Stimulated activated naive B cell treated with anti-CD40 and anti-IgM and Interleukin-4, amounts not matched to agents 10 μg/mL and 1 μg/mL and 100 μg/mL, for 72 hours (primary cell): ENCODE measurements at places on chromosomes 4 and X.

DNA sequence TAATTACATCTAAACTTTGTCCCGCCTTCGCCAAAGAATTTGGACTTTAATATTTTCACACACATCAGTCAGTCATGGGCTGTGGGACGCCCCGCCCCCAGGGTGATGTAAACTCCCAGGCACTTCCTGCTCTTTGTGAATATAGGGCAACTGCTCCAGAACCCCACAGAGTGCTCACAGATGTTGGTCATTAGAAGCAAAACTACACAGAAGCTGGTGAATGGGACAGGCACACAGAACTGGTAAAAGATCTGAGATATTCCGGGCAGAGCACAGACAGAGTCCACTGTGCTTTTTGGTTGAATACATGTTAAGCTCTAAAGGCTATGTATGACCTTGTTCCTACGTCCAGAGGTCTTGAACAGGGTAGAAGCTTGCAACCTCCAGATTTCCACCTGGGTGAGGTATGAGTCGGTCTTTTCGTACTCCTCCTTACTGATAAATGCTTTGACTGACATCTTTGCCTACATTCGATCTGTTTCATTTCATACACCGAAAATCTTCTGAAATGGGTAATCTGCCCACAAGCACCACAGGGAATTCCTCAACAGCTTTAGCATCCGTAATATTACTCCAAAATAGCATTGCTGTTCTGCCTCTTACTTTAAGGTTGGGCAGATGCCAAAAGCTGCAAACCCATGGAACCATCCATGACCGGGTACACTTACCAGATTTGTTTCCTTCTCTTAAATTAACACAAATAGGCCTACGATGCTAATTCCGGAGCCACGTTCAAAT lies 144.6 kb downstream of the AMELX start:
- DNase-seq, result no peak

- DNase-seq, result no peak
Observed at GRCh38 chr4:41258783-41259182, 2.1 kb downstream of the UCHL1 start.

DNA sequence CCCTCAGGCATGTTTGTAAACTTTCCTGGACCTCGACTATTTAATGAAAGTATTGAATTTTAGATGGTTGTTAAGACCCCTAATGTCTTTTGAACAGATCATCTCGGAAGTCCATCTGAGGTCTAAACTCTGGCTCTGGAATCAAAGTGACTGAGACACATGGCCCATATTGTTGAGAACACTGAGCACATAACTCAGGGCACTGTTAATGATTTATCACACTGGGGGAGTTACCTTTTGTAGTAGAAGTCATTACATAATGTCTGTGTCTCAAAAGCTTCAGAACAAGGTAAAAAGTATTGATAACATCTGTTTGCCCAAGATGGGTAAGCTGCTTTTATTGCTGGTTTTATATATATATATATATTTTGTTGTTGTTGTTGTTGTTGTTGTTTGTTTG lies 103.4 kb upstream of the HS3ST1 start:
- DNase-seq, result no peak

GRCh38 chr4:146124023-146124680 lies 51.4 kb upstream of the LSM6 start:
- no peak for DNase-seq

DNA sequence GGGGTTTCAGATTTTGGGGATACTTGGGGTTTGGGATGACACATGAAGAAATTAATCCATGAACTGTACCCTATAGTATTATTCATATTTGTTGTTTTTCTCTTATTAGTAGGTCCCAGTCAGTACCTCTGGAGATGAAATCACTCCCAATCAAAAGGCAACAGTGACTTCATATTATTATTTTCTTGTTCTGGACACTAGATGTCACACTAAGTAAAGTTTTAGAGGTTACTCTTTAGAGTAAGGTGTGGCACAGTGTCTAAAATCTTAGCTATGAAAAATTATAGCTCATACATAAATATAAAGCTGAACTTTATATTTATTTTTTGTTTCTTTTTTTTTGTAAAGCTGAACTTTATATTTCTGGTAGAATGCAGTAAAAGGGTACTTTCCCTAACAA lies 35.1 kb downstream of the FAM114A1 start:
- no peak for DNase-seq

DNA sequence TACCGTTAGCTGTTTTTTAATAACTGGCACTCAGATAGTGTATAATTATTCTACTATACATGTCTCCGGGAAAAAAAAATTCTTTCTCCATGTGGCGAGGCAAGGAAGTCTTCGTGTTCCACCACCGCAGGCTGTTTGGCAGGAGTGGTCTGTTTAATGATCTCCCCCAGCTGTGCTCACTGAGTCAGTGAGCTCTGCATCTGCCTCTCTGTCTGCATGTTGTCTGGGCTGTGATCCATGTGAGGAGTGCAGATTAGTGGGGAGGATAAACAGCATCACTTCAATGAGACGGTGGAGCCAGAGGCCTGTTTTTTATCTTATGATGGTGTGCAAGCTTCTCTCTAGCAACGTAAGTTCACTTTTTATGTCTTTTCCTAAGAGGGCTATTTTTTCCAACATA lies 69.8 kb downstream of the RPS3A start:
- DNase-seq, result no peak

DNA sequence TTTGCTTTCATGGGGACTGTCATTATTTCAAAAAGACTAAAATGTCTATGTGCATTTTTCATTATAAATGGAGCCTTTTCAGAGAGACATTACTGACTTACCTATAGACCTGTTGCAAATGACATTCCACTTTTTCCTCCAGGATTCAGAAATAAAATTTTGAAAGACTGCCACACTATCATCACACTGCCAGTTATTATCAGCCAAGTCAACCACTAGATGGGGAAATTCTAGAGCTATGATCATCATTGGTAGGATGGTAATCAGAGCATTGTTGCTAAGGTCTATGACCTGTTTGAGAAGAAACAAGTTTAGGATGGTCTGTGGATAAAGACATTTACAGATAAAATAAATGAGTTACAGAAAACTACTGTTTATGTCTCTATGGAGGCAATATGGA lies 22.5 kb downstream of the LRRC66 start:
- no peak for DNase-seq

GRCh38 chr4:13461191-13461905 lies 22.8 kb downstream of the RAB28 start:
- DNase-seq, result no peak

DNA sequence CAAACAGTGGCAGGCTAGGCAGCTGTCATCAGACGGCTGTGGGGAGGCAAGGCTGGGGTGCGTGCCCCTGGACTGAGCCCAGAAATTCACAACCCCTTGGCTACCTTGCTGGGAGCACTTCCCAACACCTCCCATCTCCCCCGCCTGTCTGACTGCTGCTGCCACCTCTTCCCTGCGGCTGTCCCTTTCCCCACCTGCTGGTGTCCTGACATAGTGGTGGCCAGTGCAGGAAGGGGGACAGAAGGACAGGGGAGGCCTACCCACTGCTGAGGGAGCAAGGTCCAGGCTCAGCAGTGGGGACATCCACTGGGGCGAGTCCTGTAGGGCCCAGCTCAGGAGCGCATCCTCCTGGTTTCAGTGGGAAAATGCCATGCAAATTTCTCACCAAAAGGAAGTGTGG lies 3.4 kb downstream of the ABCD1 start:
- DNase-seq, result no peak

GRCh38 chr4:182556580-182556979 lies 313.4 kb downstream of the TENM3 start:
- no peak for DNase-seq

DNA sequence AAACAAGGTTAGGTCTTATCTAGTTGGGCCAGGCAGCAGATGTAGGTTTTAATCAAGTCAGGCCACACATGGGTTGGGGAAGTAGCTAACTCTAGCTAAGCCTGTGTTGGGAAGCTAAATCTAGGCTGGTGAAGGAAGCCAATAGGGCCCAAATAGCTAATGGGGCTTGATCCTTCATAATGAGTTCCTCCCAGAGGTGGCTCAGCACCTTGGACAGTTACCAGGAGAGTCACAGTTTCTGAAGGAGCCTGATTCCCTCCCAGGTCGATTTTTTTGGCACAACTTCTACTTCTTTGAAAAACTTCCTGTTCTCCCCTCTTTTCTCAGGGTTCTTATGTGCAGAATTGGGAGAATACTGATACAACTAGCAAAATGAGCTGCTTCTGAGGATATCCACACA lies 242.5 kb upstream of the PRPS2 start:
- DNase-seq, result no peak

GRCh38 chrX:133649651-133650050 lies 234.4 kb upstream of the GPC4 start:
- no peak for DNase-seq

- no peak for DNase-seq
Observed at GRCh38 chrX:102712981-102713625, 855 bp downstream of the GPRASP2 start.

DNA sequence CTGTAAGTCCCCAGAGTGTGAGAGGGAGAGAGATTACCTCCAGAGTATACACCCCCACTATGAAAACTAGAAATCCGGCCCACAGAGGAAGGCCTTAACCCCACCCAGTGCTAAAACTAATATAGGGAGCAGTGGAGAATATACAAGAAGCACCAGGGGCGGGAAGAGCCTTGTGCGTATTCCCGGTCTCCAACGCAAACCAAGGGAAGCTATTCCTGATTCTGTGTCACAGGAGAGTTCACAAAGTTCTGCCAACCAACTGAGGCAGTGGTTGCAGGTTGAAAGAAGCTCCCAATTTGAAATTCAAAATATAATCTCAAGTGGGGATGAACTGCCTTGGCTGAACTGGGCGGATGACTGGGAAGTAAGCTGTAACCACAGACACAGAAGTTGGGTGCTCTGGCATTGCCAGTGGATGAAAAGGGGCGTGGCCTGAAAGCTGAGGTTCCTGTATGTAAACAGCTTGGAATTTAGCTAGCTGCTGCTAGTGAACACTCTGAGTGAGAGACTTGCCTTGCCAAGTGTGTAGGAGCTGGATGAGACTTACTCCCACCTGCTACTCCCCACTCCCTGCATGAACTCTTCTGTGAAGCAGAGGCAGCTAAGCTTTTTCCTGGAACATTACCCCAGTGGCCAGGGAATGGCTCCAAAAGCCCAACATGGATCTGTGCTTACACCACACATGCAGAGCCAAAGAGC lies 32.7 kb downstream of the ELF2 start:
- DNase-seq, result no peak

- DNase-seq, result no peak
Observed at GRCh38 chr4:87512400-87512799, 16.8 kb downstream of the SPARCL1 start.

DNA sequence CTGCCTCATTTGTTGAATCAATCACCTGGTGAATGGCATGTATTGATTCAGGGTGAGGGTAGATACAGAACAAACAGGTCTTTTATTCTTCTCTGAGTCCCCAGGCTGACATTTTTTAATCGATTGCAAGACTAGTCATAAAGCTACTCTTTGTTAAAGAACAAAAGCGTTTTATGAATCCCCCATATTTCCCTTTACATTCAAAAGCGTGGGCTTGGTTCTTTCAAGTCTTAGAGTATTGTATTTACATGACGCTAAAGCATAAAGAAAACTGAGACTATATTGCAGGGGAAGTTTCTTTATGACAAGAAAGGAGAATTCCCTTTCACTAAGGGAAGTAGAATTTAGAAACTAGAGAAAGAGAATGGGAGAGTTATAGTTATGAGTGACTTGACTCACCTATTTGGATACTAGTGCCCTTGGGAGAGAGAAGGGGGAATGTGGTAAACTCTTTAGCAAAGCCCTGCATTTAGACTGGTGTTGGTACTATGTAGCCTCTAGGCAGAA lies 69.3 kb upstream of the PDE5A start:
- DNase-seq, result no peak

- DNase-seq, result no peak
Observed at GRCh38 chrX:123801901-123802300, 58.0 kb upstream of the XIAP start.

DNA sequence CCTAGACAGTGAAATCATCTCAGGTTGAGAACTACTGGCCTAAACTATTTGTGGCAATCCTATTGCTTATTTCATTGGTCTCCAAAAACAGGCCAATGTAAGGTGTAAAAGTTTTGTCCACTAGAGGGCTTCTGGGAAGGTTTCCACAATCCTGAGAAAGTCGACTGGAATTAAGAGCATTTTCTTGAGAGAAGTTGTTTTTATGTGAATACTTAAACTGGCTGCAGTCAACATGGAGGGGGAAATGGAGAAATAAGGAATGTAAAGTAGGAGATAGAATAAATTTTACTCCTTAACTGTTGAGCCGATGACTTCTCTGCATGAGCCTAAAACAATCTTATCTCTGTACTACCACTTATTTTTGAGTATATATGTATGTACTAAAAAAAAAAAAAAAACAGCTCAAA lies 11.0 kb upstream of the EIF4E start:
- DNase-seq, result no peak

DNA sequence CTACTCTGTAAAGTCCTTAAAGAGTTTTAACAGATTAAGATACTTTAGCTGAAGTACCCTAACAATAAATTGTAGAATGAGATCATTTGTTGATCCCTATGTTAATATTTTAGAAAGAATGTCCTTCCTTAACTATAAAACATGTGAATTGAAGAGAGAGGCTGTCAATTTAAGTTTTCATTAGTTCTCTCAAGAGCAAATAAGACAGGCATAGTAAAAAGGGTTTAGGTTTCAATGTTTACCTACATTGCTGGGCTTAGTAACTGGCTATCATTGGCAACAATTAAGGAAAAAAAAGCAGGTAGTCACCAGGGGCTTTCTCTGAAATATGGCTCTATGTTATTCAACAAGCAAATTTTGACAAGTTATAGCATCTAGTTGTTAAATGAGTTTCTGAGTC lies 91.5 kb downstream of the ATRX start:
- no peak for DNase-seq

- no peak for DNase-seq
Observed at GRCh38 chrX:39726771-39727170, 371.0 kb downstream of the BCOR start.

DNA sequence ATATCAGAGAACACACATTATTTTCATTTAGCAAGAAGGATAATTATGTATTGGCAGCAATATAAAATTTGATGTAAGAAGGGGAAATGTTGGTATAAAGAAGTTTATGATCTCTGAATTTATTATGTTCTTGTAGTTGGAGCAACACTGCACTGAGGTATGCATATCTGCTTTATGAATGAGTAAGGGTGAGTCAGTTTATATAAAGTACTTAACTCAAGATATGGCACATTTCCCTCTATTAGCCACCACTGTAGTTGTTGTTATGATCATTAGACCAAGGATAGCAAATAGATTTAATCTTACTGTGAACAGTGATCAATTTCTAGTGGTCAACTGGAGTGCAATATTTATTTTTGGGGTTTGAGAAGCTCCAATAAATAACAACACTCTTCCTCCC lies 66.6 kb downstream of the SNX25 start:
- DNase-seq, result no peak
